ENCODE measurements at places on chromosomes 11 and 22. TPM values are rescaled to one million over a fixed set of nuclear protein-coding genes. Genes with fewer than 3 reads are reported as not detected.

DNA sequence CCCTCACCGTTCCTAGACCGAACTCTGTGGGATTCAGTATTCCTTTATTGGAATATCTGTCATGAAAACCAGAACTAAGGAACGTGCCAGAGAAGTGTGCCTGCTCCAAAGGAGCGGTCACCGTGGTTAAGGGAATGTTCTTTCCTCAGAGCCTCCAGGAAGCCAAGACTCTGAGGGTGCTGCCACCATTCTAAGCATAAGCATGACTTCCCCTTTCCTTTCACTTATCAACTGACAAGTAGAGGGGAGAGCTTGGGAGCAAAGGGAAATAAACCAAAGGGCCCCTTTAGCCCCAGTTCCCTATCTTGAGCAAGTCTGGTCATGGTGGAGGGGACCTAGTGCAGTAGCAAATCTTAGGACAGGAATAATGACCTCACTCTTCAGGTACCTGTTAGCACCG lies 26.8 kb downstream of the CTR9 start:
- peak; percentile 43 for DNase-seq

Gene OTUB1
- total RNA-seq = 47.8 TPM

Gene ARHGAP20
- total RNA-seq = 0.58 TPM

- DNase-seq = no peak
These were observed 23.6 kb downstream of the FLI1 start for GRCh38 chr11:128717516-128717915.

DNA sequence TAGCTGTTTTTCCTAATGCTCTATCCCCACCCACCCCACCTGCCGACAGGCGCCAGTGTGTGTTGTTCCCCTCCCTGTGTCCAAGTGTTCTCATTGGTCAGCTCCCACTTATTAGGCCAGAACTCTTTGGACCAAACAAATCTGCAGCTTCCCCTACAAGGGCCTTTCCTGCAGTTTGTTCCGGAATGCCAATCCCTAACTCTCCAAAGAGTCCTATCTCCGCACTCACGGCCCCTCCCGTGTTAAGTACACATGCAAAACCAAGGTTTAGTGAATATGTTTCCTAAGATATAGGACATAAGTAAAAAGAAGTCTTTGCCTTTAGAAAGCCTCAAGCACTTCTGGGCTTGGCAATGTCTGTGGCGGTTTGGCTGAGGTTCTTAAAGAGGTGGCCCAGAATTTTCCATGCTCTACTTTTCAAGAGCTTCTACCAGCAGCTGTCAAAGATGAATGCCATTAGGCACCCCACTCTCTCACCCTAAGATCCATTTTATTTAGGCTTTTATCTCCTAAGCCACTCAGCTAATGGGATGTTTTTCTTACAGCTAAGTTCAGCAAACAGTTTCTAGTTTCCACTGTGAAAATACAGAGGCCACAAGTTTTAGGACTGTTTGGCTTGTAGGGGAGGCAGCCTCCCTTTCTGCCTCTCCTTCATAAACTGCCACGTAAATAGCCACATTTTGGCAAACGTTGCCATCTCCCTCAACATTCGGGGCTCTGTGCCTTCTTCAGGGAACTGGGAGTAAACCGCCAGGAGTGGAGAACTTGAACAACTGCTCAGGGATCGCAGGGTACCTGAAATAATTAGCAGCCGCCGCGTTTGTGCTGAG lies 1.6 kb downstream of the CD59 start:
- DNase-seq = peak; percentile 29

GRCh38 chr11:12862696-12863469 lies 146.2 kb upstream of the RASSF10 start:
- DNase-seq = peak; percentile 81

- no peak for DNase-seq
These were observed 77.2 kb upstream of the ZBED5 start for GRCh38 chr11:10935015-10935559.

DNA sequence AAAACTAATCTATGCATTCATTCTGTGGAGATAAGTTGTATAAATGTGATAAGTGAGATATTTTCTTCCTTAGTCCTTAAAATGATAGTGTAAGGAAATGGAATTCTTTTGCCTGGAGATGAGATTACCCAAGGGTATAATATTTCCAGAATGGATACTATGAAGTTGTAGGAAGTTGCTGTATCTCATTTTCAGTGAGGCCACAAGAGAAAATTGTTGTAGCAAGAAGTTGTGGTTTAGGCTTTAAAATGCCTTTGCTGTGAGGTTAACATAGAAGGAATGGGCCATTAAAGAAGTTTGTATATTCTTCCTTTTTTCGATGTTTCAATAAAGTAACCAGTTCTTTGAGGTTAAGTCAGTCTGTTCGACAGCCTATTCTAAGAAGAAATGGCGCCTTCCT lies 50.7 kb upstream of the LIN7C start:
- no peak for DNase-seq

Data from LHCN-M2 (cell line).